ENCODE measurements at places on chromosomes 7 and 10.

GRCh38 chr10:12835709-12836108 lies 165.8 kb downstream of the CCDC3 start:
- DNase-seq, result no peak

- DNase-seq, result no peak
These were observed 36.6 kb downstream of the RASGEF1A start for GRCh38 chr10:43230101-43230908.

GRCh38 chr7:155457544-155458110 lies 302 bp upstream of the EN2 start:
- no peak for DNase-seq

- DNase-seq, result no peak
These were observed 9.2 kb upstream of the IL6 start for GRCh38 chr7:22717760-22718159.

GRCh38 chr7:33807155-33807530 lies 98.2 kb upstream of the BMPER start:
- no peak for DNase-seq

DNA sequence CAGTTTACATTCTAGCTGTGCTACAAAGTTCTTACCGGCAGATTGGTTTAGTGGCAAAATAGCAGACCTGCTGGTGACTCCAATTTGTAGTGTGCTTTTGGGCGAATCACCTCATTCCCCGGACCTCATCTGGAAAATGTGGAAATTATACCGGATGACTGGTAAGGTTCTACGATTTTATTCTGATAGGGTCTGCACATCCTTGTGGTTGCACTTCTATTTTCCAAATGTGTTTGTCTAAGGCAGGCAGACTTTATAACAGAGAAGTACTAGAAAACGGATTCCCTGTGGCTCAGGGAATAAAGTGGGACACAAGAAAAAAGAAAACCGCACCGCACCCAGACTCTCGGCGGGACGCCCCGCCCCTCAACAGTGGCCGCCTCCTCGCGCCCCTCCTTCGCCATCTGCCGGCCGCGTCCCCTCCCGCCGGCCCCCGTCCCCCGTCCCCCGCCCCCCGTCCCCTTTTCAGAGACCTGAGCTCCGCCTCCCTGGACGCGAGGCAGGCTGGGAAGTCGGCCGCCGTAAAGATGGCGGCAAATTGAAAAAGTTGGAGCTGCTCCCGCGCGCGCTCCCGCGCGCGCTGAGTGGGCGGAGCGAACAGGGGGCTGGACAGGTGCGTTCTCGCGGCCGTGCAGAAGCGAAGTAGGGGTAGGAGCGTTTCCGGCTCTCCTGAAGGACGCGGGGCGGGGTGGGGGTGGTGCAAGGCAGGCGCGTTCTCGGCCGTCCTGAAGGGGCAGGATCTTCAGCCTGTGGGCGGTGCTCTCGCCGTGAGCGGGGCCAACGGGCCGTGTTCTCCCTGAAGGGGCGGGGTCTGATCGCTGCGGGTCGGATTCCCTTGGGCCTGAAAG lies 532 bp upstream of the CCM2 start:
- DNase-seq, result peak; percentile 99

- peak; percentile 49 for DNase-seq
These were observed 52.6 kb downstream of the TMEM209 start for GRCh38 chr7:130152493-130153210.

Measured in hindlimb muscle (tissue), 1 donor.